AG10803 (cell line): ENCODE measurements at places on chromosomes 11 and 22.

DNA sequence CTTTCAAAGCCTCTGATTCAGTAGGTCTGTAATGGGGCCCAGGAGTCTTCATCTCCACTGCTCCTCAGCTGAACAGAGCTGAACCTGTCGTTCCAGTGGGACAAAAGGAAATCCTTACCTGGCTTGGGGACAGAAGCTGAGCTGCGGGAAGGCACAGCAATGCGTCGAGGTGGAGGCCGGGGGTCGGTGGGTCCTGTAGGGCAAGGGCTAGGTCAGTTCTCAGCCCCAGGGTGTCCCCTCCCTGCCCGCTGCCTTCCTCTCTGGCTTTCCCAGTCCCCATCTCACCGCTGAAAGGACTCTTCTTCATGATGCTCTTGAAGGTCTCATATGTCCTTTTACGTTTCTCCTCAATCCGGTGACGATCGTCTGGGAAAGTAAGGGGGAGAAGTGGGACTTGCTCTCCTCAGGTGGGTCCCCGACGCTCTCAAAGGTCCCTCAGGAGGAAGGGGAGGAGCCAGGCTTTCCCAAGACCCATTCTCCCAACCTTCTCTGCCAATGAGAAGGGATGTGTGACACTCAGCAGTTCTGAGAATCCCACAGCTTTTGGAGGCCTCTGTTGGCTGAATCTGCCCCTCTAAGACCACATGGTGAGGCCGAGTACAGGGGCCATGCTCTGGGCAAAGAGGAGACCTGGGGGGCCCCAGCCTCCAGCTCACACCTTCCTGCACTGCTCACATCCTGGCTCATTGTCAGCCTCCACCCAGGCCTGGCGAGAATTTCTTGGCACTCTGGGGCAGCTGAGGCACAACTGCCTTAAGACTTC, 7.0 kb downstream of the RELA start:
- no peak for DNase-seq

GRCh38 chr11:17782145-17782544, 47.6 kb downstream of the KCNC1 start:
- no peak for DNase-seq

DNA sequence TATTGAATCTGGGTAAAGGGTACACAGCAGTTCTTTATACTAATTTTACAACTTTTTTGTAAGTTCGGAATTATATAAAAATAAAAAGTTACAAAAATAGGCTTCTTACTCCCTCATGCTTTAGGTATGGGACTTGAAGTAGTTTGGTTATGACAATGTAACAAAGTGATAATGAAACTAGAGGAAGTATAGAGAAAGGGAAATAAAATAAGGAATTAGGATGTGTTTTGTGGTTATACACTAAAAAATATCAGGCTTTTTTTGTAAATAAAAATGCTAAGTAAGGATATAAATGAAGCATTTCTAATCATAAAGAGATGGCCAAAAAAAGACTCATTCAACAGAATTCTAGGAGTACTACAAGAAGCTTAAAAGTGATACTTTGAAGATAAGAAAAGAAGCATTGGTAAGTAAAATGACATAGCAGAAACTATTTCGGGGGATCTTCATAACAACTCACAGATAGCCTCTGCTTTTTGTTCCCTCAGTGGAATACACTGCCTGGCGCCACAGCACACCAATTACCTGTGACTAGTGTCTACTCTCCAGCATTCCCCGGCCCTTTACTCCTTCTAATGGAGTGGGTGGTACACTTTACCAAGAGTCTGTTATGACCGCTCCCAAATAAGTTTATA, 322.7 kb upstream of the PITPNB start:
- no peak for DNase-seq

DNA sequence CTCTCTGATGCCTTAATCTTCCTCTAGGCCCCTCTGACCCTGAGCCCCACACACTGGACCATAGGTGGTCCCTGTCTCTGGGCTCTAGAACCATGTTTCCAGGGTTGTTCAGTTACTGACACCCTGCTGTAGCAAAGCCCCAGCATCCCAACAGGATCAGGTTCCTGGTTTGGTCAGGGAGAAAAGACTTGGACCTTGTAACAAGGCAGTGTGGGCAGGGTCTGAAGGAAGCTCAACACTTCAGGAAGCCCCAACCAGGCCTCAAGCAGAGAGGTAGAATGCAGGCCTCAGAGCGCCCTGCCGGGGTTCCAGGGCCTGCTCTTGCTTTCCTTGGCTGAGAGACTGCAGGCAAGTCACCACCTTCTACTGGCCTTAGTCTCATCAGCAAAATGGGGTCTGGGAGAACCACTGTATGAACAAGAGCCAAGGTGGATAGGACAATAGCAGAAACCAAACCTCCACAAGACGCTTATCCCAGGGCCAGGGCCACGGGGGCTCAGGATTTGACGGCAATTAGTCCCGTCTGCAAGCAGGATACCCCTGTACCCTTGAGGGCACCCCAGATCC, 4.8 kb downstream of the ARAP1 start:
- no peak for DNase-seq

- DNase-seq: no peak
Observed at GRCh38 chr22:26905640-26906039, 248.3 kb downstream of the MIAT start.

DNA sequence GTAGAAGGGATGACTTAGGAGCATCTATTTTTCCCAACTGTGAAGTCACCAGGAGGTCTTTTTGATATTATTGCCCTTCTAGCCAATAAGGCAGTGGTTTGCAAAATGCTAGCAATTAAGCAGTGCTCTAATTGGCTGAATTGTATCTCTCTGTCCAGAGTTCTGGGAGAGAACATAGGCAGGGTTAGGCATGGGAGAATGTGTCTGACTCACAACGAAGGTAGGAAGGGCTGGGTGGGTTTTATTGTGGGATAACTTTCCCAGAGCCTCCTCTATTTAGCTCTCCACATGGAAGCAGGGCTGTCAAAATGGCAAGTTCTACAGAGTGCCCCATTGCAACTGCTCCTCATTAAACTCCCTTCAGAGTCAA, 415.9 kb upstream of the CADM1 start:
- DNase-seq: no peak

DNA sequence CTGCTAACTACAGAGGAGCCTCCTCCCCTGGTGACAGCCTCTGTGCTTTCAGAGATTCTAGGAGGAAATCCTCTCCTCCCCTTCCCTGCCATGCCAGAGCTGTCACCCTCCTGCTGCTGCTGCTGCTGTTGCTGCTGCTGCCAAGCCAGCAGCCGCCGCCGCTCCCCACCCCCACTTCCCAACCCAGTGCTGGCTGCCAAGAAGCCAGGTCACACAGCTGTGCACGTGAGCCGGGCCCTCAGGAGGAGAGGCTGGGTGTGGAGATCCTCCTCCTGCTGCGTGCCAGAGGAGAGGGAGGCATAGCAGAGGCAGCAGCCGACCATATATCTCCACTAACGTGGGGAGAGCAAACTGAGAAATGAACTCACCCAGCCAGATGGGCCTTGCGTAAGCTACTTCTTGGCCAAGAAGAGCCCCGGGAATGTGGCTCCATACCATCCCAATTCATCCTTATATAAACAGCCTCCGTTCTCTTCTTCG, 12.4 kb downstream of the CRY2 start:
- peak; percentile 100 for DNase-seq

DNA sequence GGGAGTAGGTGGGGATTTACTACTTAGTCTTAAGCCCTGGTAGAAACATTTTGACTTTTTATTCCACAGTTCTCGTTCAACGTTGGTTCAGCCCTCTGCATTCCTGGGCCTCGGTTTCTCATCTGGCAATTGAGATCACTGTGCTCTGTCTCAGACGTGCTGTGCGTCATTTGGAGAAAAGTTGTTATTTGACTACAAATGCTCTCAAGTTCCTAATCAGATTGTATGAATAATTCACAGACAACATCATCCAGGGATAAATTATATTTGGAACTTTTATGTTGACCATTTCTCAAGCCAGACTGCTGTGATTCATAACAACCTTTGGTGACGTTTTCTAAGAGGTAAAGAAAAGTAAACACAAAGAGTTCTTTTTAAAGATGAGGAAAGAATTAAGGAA, 69.2 kb downstream of the BLID start:
- DNase-seq: peak; percentile 86
